ENCODE measurements at places on chromosomes 4 and X. TPM values are rescaled to one million over a fixed set of nuclear protein-coding genes. Genes with fewer than 3 reads are reported as not detected.

The SSX7 gene
- not detected for polyA plus RNA-seq

The MAGEC2 gene
- not detected for polyA plus RNA-seq

The CT45A5 gene
- not detected for polyA plus RNA-seq

The UFSP2 gene
- polyA plus RNA-seq = 12.2 TPM

The SYP gene
- 0.30 TPM for polyA plus RNA-seq

GRCh38 chrX:111129921-111130320 is 33.9 kb downstream of the PAK3 start:
- no peaks in the 10 kb centered on the region for H3K4me1 ChIP-seq
- no peaks in the 10 kb centered on the region for H3K27me3 ChIP-seq
- DNase-seq = no peak
- no peaks in the 10 kb centered on the region for H3K36me3 ChIP-seq
- H3K27ac ChIP-seq = no peak overlapping the region

GRCh38 chr4:16914208-16914607 is 15.8 kb upstream of the LDB2 start:
- H3K27ac ChIP-seq = no peak overlapping the region
- DNase-seq = no peak
- no peaks in the 10 kb centered on the region for H3K4me1 ChIP-seq
- no peaks in the 10 kb centered on the region for H3K27me3 ChIP-seq

DNA sequence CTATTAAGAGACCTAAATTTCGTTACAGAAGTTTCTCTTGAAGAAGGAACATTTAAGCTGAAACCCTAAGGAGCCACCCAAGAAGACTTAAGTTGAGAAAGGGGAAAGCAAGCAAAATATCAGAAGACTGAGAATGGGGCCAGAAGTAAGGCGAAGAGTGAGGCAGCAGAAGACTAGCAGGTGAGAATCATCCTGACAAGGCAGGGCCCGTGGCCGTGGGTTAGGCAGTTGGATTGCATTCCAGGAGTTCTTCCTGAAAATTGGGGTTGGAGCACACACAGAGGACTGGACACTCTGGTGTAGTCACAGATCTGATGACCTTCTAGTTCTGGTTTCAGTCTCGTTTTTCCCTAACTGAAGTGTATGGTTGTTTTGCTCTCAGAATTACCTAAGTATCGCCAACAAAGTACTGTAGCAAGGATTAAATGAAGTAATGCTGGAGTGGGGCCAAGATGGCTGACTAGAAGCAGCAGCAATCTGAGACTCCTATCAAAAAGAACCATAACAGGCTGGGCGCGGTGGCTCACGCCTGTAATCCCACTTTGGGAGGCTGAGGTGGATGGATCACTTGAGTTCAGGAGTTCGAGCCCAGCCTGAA is 94.4 kb upstream of the GUCY1A1 start:
- no peaks in the 10 kb centered on the region for H3K36me3 ChIP-seq
- H3K27me3 ChIP-seq = no peaks in the 10 kb centered on the region
- no peak overlapping the region for H3K27ac ChIP-seq
- no peaks in the 10 kb centered on the region for H3K4me1 ChIP-seq

- H3K4me3 ChIP-seq = no peak overlapping the region
- no peak for DNase-seq
- no peak overlapping the region for H3K27ac ChIP-seq
- no peaks in the 10 kb centered on the region for H3K27me3 ChIP-seq
- H3K4me1 ChIP-seq = no peaks in the 10 kb centered on the region
- no peaks in the 10 kb centered on the region for H3K36me3 ChIP-seq
These were observed 1181.6 kb downstream of the RAPGEF2 start for GRCh38 chr4:160284516-160284915.

- no peak overlapping the region for H3K27ac ChIP-seq
- no peaks in the 10 kb centered on the region for H3K27me3 ChIP-seq
- H3K4me1 ChIP-seq = no peaks in the 10 kb centered on the region
- H3K36me3 ChIP-seq = peaks cover 2% of the 10 kb centered on the region
These were observed 13.9 kb downstream of the FTSJ1 start for GRCh38 chrX:48489892-48490291.

DNA sequence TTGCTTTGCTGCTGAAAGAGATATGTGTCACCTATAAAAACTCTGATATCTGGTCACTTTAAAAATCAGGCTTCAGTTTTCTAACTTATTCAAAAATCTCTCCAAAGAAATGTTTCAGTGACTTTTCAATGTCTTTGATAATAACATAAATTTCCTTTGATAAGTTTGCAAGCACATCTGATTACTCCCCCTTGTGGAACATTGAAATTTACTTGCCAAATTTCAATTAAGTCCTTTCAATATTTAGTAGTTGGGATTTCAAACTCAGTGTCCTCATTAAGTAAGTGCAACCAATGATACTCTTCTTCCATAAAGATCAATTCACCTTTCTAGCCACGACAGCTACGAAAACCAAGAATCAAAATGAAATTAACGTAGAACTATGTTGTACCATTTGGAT is 151.3 kb upstream of the FAM47C start:
- no peak overlapping the region for H3K4me3 ChIP-seq
- DNase-seq = no peak
- H3K36me3 ChIP-seq = no peaks in the 10 kb centered on the region
- no peaks in the 10 kb centered on the region for H3K4me1 ChIP-seq
- no peaks in the 10 kb centered on the region for H3K27me3 ChIP-seq

- H3K4me3 ChIP-seq = no peak overlapping the region
- DNase-seq = no peak
These were observed 27.0 kb downstream of the TEC start for GRCh38 chr4:48242511-48243195.

DNA sequence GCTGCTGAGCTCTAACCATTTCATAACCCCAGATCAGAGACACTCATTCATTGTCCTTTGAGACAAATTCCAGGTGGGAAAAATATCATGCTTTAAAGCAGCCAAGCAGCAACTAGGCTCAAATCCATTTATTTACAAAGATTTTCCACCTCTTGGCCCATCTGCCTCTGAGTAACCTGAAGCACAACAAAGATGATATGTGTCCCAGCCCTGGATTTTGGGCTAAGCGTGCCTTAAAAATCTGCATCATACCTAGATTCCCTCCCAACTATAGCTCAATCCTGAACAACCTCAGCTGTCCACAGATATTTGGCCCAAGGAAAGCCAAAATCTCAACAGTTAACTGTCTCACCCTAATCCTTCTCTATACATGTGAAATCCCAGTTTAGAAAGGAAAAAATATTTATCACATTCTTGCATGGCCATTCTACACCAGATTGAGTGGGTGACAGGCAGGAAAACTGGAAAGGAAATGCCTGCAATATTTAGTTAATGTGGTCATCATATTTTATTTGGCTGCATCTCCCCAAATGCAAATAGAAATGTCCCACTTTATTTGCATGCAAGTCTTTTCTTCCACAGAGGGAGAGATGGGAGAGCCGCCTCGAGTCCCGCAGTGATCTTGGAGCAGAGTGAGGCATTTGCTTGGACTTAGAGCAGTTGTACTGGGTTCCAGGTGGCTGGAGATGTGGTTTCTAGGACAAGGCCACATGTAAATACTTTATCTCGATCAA is 146.4 kb upstream of the EOLA2 start:
- no peaks in the 10 kb centered on the region for H3K27me3 ChIP-seq
- peak overlapping the region; percentile 85 for H3K27ac ChIP-seq
- no peak overlapping the region for H3K4me3 ChIP-seq
- H3K4me1 ChIP-seq = peaks cover 2% of the 10 kb centered on the region

- H3K27me3 ChIP-seq = no peaks in the 10 kb centered on the region
- DNase-seq = no peak
- H3K4me1 ChIP-seq = no peaks in the 10 kb centered on the region
- no peak overlapping the region for H3K4me3 ChIP-seq
- no peak overlapping the region for H3K27ac ChIP-seq
These were observed 722 bp upstream of the EFHC2 start for GRCh38 chrX:44344194-44344593.

DNA sequence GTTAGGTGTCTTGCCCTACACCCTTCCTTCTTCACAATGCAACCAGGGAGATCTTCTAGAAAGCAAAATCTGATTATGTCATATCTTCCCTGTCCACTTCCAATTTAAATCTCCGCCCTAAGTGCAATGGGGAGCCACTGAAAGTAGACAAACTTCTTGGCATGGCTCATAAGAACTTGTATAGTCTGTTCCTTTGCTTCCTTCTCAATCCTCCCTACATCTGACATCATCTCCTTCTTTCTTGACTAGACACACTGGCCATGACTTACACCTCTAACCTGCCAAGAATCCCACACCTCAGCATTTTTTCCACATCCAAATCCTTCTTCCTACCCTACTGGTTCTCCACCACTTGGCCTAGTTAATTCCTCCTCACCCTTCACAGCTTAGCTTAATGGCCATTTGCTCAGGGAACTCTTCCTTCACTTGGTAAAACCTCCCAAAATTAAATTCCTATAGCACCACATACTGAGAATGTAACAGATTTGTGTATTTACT is 55.1 kb downstream of the NCAPG start:
- no peaks in the 10 kb centered on the region for H3K4me1 ChIP-seq
- DNase-seq = no peak
- no peaks in the 10 kb centered on the region for H3K36me3 ChIP-seq
- H3K27ac ChIP-seq = no peak overlapping the region
- H3K4me3 ChIP-seq = no peak overlapping the region
- no peaks in the 10 kb centered on the region for H3K27me3 ChIP-seq

GRCh38 chr4:23887989-23888388 is 1.9 kb downstream of the PPARGC1A start:
- DNase-seq = no peak
- H3K36me3 ChIP-seq = no peaks in the 10 kb centered on the region
- no peaks in the 10 kb centered on the region for H3K27me3 ChIP-seq
- H3K27ac ChIP-seq = peak overlapping the region; percentile 91

DNA sequence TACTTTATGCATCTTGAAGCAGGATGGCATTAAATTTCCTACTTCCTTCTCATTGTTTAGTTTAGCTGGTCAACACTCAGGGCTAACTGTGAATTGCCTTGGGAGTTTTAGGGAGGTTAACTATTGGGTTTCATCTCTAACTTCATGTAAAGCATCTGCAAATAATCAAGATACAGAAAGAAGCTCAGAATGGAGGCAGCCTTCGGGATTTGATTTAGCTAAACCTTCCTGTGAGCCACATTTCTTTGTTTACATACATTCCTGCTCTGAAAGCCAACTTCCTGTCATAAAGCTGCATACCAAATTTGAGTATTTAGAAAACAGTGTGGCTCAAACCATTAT is 131.7 kb upstream of the PCDH18 start:
- no peaks in the 10 kb centered on the region for H3K27me3 ChIP-seq
- H3K4me3 ChIP-seq = no peak overlapping the region
- no peaks in the 10 kb centered on the region for H3K36me3 ChIP-seq
- H3K4me1 ChIP-seq = no peaks in the 10 kb centered on the region
- no peak overlapping the region for H3K27ac ChIP-seq

DNA sequence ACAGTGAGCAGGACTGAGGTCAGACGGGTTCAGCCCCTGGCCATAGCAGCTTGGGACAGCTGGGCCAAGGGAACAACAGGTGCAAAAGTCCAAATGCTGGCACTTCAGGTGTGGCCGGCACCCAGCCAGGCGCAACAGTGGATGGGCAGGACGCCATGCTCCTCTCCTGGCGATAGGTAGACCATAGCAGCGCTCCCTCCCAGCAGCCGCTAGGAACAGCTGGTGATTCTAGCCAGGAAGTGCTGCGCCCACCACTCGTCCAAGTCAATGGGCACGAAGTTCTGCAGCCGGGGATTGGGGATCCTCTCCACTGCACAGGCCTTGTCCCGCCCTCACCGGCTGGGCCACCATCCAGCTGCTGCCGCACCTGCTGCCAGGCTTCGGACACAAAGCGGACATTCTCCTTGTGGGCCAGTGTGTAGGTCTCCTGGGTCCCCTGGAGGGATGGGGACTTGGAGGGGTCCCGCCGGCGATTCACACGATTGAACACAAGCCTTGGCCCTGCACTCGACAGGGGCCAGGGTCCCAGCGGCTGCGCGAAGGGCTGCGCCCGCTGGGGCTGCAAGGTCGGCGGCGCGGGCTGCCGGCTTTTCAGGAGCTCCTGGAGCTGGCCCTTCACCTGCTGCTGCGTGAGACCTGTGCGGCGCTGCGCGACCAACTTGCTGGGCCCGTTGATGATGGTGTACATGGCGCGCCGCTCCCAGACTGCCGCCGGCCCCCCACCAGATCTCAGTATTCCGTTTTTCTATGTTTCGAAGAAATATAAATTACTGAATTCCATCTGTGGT is 227.5 kb upstream of the STK26 start:
- no peak overlapping the region for H3K27ac ChIP-seq
- no peak for DNase-seq
- H3K27me3 ChIP-seq = no peaks in the 10 kb centered on the region
- peak overlapping the region; percentile 24 for H3K4me3 ChIP-seq
- H3K36me3 ChIP-seq = no peaks in the 10 kb centered on the region
- peaks cover 27% of the 10 kb centered on the region for H3K4me1 ChIP-seq

GRCh38 chr4:103915224-103915869 is 195.6 kb upstream of the TACR3 start:
- no peaks in the 10 kb centered on the region for H3K36me3 ChIP-seq
- no peak overlapping the region for H3K4me3 ChIP-seq
- no peaks in the 10 kb centered on the region for H3K4me1 ChIP-seq
- no peak overlapping the region for H3K27ac ChIP-seq

DNA sequence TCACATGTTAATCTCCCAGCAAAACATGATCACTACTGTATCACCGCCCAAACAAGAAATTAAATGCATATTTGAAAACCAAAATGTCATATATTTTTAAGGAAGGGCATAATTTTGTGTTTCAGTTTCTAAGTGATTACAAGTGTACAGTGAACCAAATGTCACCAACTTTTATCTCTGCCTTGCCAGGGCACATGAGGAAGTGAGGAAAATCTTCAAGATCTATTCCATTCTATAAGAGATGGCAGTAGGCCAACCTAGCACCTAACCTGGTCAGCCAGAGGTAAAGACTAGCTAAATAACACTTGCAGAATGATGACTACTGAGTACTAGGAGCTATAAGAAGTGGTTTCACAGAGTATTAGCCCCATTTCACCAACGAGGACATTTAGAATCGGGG is 107.2 kb downstream of the ATP11C start:
- H3K27me3 ChIP-seq = no peaks in the 10 kb centered on the region
- DNase-seq = no peak
- no peaks in the 10 kb centered on the region for H3K36me3 ChIP-seq
- no peak overlapping the region for H3K4me3 ChIP-seq
- H3K4me1 ChIP-seq = peaks cover 21% of the 10 kb centered on the region

- no peak overlapping the region for H3K27ac ChIP-seq
- peaks cover 2% of the 10 kb centered on the region for H3K36me3 ChIP-seq
These were observed 19.5 kb downstream of the RGS12 start for GRCh38 chr4:3312362-3312761.

DNA sequence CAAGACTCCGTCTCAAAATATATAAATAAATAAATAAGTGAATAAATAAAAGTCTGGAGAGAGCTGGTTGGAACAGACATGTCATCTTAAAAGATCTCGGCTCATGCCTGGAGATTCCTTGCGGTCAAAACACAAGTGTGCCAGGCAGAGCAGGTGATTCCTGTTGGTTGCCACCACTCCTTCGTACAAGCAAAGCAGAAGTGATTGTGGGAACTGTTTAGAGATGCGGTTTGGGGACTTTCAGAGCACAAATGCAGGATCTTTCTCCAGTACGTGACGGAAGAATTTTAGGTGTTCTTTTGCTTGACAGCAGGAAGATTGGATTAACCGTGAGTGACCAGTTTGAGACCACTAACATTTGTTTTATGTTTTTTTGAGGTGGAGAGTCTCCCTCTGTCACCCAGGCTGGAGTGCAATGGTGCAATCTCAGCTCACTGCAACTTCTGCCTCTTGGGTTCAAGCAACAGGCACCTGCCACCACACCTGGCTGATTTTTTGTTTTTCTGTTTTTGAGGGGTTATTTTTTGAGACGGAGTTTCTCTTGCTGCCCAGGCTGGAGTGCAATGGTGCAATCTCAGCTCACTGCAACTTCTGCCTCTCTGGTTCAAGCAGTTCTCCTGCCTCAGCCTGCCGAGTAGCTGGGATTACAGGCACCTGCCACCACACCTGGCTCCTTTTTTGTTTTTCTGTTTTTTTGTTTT is 2.8 kb upstream of the CRLF2 start:
- DNase-seq = no peak
- no peak overlapping the region for H3K27ac ChIP-seq
- H3K36me3 ChIP-seq = no peaks in the 10 kb centered on the region
- H3K4me1 ChIP-seq = no peaks in the 10 kb centered on the region

Measured in liver (tissue), 10 donors.